Immature natural killer cell (primary cell): ENCODE measurements at places on chromosomes 4 and X.

DNA sequence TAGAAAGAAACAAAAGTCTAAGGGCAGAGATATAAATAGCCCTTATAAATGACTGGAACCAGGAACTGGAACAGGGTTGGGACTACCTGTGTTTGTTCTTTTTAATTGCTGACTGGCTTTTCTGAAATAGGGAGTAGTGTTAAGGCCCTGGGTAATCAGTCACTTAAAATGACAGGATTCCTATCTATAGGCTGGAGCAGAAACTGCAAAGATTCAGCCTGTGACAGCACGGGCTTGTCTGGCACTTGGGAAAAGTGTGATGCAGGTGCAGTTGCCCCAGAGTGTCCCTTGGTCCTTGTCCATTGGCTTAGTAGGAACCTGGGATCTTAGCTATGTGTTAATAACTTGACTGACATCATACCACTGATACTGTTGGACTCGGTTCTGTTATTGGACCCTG is 14.7 kb upstream of the PLAC8 start:
- peaks cover 3% of the 10 kb centered on the region for H3K36me3 ChIP-seq
- H3K27me3 ChIP-seq: peaks cover 5% of the 10 kb centered on the region
- no peak overlapping the region for H3K4me3 ChIP-seq
- H3K27ac ChIP-seq: no peak overlapping the region
- H3K4me1 ChIP-seq: peaks cover 28% of the 10 kb centered on the region

- no peak overlapping the region for H3K4me3 ChIP-seq
- H3K27ac ChIP-seq: no peak overlapping the region
- peaks cover 12% of the 10 kb centered on the region for H3K27me3 ChIP-seq
- peaks cover 2% of the 10 kb centered on the region for H3K4me1 ChIP-seq
- DNase-seq: no peak
Observed at GRCh38 chr4:183905593-183906488, 734 bp downstream of the STOX2 start.

DNA sequence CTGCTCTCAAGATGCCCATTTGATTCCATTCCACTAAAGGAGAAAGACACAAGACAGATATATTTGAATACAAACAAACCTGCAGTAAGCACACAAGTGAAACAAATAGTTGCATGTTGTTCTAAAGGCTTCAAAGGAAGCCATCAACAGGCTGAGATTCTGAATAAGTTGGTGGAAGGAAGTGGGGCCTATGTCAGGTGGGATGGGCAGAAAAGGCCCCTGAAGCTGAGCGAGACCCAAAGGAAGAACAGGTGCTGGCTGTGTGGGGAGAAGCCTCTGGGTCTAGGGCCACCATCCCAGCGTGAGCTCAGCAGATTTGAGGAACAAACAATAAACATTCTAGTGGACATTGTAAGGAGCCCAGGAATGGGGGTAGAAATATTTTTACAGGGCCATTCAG is 82.4 kb upstream of the PLAC8 start:
- H3K36me3 ChIP-seq: peaks cover 12% of the 10 kb centered on the region
- peaks cover 2% of the 10 kb centered on the region for H3K27me3 ChIP-seq
- no peak overlapping the region for H3K4me3 ChIP-seq
- no peak for DNase-seq

DNA sequence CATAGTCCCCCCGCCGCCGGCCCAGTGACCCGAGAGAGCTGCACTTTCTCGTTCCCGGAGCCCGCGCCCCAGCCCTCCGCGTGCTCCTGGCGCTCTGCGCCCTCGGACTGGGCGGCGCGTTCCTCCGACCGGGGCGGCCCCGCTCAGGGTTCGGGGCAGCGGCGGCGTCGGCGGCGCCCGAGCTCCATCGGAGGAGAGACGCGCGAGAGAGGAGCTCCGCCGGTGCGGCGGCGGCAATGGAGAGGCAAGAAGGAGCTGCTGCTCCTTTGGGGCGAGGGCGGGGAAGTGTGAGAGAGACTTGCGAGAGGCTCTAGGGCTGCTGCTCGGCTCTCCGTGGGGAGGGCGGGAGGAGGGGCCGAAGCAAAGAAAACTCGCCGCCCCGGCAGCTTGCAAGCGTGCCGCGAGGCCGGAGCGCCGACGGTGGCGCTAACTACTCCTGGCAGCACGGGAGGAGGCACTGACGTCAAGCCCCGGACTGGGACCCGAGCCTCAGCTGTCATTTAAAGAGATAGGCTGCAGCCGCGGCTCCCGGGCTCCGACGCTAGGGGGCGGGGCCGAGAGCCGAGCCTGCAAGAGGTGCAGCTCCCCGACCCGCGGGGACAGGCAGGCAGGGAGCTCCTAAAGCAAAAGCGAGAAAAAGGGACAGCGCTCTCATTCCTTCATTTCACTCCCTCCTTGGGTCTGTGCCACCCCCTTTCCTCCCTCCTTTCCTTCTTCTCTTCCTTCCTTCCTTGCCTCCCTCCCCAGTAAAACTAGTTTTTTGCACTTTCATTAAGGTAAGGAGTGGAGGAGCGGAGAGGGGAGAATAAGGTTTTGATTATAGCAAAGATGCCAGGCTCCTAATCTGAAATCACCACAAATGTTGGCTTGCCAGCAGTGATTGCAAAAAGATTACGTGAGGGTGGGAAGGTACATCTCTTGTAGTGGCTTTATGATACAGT is at the start of gene KCTD8:
KCTD8 (minus strand) TSS at position 289 of the 941 bp plus-strand sequence.
- peaks cover 11% of the 10 kb centered on the region for H3K27me3 ChIP-seq
- no peak within 1 kb of the TSS for H3K27ac ChIP-seq
- no peak for DNase-seq
- H3K4me3 ChIP-seq: no peak within 1 kb of the TSS
- peaks cover 7% of the 10 kb centered on the region for H3K4me1 ChIP-seq

DNA sequence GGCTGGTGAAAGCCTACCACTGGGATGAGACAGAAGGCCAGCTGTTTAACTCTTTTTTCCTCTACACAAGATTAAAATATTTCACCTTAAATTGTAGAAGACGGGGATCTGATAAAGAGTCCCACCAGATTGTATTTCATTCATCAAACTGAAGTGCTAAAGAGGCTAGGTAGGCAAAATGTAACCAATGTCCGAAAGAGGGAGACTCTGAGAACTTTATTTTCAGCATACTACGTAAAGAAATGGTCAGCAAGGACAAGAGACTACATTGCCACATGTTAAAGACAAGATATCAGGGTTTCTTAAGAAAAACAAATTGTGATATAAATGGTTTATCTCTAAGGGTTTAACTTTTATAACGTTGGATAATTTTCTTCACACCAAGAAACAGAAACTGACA is 71.6 kb upstream of the INPP4B start:
- no peaks in the 10 kb centered on the region for H3K4me1 ChIP-seq
- no peak for DNase-seq
- H3K27ac ChIP-seq: no peak overlapping the region
- H3K4me3 ChIP-seq: no peak overlapping the region
- H3K36me3 ChIP-seq: no peaks in the 10 kb centered on the region
